Spleen (tissue), 13 donors: ENCODE measurements at places on chromosomes 6 and 20.

DNA sequence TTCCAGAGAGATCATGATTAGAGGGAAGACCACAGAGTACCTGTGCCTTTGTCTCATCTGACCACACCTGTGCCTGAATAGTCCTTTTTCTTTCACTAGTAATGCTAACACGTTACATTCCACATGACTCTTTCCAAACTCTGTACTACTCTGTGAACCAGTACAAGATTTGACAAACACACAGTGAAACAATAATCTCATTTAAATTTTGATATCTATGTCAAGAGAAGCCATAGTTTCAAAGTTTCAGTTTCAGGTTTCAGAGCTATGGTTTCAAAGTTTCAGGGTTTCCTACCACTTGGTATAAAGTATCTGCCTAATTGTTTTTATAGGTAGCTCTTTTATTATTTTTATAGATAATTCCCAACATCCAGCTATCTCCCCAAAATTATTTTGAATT lies 62.0 kb upstream of the PHACTR2 start:
- DNase-seq = no peak
- no peaks in the 10 kb centered on the region for H3K36me3 ChIP-seq
- H3K27ac ChIP-seq = no peak overlapping the region
- peaks cover 4% of the 10 kb centered on the region for H3K4me1 ChIP-seq
- no peak overlapping the region for H3K4me3 ChIP-seq

GRCh38 chr20:12394786-12395185 lies 477.1 kb downstream of the BTBD3 start:
- H3K4me1 ChIP-seq = no peaks in the 10 kb centered on the region
- H3K4me3 ChIP-seq = no peak overlapping the region
- H3K27me3 ChIP-seq = no peaks in the 10 kb centered on the region
- H3K27ac ChIP-seq = no peak overlapping the region
- no peak for DNase-seq
- no peaks in the 10 kb centered on the region for H3K36me3 ChIP-seq

DNA sequence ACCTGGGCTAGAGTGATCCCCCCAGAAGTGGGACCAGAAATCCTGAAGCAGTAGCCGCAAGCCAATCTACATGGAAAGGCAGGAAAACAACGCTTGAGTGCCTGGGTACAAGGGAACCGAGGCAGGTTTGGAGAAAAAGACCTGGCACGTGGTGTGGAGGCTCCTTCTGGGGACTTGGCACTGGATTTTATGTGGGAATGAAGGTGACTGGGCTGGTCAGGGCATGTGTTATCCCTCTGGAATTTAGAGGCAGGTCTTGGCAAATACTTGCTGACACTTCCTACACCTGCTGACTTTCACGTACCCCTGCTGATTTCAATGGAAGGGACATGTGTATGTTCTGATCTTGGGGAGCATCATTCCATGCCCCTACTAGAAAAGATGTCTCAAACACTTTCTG lies 25.0 kb upstream of the FAM217A start:
- no peak overlapping the region for H3K27ac ChIP-seq
- DNase-seq = no peak
- no peaks in the 10 kb centered on the region for H3K27me3 ChIP-seq
- H3K4me1 ChIP-seq = no peaks in the 10 kb centered on the region
- no peak overlapping the region for H3K4me3 ChIP-seq
- H3K36me3 ChIP-seq = no peaks in the 10 kb centered on the region

GRCh38 chr6:160513836-160514235 lies 150.2 kb downstream of the LPA start:
- H3K27me3 ChIP-seq = no peaks in the 10 kb centered on the region
- no peaks in the 10 kb centered on the region for H3K4me1 ChIP-seq
- no peak overlapping the region for H3K4me3 ChIP-seq
- no peak overlapping the region for H3K27ac ChIP-seq
- DNase-seq = no peak

GRCh38 chr20:50405915-50406609 lies 104.1 kb upstream of the PTPN1 start:
- no peak overlapping the region for H3K4me3 ChIP-seq
- H3K27me3 ChIP-seq = no peaks in the 10 kb centered on the region
- DNase-seq = no peak
- H3K4me1 ChIP-seq = no peaks in the 10 kb centered on the region
- H3K27ac ChIP-seq = no peak overlapping the region
